Left cardiac atrium (tissue), 4 donors: ENCODE measurements at places on chromosomes 1 and 21.

GRCh38 chr1:52348704-52349300 is 17.2 kb downstream of the CC2D1B start:
- DNase-seq, result no peak

- DNase-seq, result no peak
Measured at GRCh38 chr1:209547626-209548025, 35.9 kb upstream of the CAMK1G start.

DNA sequence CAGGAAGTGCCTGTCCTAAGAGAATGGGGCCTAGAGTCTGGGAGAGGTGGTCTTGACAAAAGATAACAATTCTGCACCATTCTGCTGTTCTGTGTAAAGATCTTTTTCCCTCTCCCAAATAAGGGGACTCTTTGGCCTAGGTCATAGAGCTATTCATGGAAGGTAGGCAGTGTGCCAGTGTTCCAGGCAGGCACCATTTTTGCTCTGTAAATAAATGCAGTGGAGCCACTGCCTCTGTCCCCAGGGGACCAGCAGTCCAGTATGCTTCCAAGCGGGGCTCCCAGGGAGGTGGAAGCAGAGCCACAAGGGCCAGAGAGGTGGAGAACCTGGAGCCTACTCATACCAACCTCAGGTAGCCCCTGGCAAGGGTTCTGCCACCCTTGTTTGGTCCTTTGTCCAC is 25.9 kb downstream of the KCNA2 start:
- no peak for DNase-seq

DNA sequence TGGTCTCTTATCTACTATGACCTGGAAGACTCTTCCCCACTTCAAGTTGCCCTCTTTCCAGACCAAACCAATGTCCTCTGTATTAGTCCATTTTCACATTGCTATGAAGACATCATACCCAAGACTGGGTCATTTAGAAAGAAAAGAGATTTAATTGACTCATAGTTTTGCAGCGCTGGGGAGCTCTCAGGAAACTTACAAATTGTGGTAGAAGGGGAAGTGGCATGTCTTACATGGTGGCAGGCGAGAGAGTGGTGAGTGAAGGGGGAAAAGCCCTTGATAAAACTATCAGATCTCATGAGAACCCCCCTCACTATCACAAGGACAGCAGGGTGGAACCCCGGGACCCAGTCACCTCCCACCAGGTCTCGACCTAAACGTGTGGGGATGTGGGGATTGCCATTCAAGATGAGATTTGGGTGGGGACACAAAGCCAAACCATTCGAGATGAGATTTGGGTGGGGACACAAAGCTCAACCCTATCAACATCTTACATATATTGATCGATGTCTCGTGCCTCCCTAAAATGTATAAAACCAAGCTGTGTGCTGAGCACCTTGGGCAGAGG is 14.2 kb upstream of the AGPAT3 start:
- no peak for DNase-seq
